Calu3 (cell line): ENCODE measurements at places on chromosomes 3 and 15. TPM values are rescaled to one million over a fixed set of nuclear protein-coding genes. Genes with fewer than 3 reads are reported as not detected.

GOLGA8H gene
- 0.27 TPM in 1 of 2 replicates, not detected in the other for total RNA-seq

IL5RA gene
- total RNA-seq: not detected in 2 replicates

USP50 gene
- total RNA-seq: not detected in 2 replicates

KLHL6 gene
- not detected in 2 replicates for total RNA-seq

RHOV gene
- total RNA-seq: 4.2 and 4.9 TPM in 2 replicates

GRCh38 chr3:71149959-71150954, 433.3 kb downstream of the FOXP1 start:
- H3K4me3 ChIP-seq: no peak overlapping the region
- no peaks in the 10 kb centered on the region for H3K36me3 ChIP-seq
- DNase-seq: no peak
- peaks cover 44% of the 10 kb centered on the region for H3K4me1 ChIP-seq

DNA sequence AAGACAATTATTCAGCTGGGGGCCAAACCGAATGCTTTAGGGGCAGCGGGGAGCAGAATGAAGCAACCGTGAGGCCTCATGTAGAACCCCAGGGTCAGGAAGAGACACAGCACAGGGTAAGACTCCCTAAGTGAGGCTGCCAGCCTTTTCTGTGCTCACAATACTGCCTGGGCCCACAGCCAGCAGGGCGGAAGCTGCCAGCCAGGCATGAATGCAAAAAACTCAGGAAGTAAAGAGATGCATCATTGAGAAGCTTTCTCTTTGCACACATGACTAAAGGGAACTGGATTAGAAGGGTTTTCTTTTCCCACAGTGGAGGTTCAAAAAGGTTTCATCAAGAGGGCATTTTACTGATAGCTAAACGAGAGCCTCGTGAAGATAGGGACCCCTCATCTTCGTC, 33.3 kb downstream of the CA12 start:
- peak; percentile 40 for DNase-seq
- H3K27me3 ChIP-seq: no peaks in the 10 kb centered on the region
- H3K4me1 ChIP-seq: peaks cover 59% of the 10 kb centered on the region
- H3K36me3 ChIP-seq: no peaks in the 10 kb centered on the region
- H3K4me3 ChIP-seq: peak overlapping the region; percentile 22

DNA sequence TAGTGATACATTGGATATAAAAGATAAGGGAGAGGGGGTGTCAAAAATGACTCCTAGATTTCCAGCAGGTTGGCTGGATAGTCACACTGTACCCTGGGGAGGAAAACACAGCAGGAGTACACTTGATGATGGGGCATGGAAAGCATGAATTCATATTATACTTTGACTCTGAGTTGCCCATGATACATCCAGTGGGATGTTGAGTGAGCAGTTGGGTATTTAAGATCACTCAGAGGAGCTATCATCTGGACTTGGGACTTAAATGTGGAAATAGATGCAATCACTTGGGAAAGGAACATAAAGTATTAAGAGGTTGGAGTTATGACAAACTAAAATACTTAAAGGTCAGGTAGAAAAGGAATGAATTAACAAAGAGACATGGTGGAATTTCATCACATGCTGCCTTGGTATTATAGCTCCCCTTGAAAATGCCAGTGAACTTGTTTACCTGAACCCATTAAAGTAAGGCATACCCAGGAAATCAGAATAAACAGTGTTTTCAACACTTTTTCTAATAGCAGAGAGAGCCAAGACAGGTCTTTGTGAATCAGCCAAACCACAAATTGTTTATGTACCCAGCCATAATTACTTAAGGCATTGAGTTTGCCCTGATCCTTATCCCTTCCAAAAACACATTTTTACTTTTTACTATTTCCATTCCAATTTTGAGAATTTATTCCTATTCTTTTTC, 49.9 kb upstream of the ABI3BP start:
- H3K4me3 ChIP-seq: no peak overlapping the region
- no peak for DNase-seq
- no peaks in the 10 kb centered on the region for H3K36me3 ChIP-seq
- H3K4me1 ChIP-seq: peaks cover 31% of the 10 kb centered on the region

- H3K4me3 ChIP-seq: no peak overlapping the region
- peaks cover 27% of the 10 kb centered on the region for H3K4me1 ChIP-seq
- H3K36me3 ChIP-seq: no peaks in the 10 kb centered on the region
- H3K27me3 ChIP-seq: no peaks in the 10 kb centered on the region
- DNase-seq: no peak
- no peak overlapping the region for H3K27ac ChIP-seq
Observed at GRCh38 chr3:29515451-29515850, 234.6 kb downstream of the RBMS3 start.

- no peak overlapping the region for H3K4me3 ChIP-seq
- H3K4me1 ChIP-seq: no peaks in the 10 kb centered on the region
- no peaks in the 10 kb centered on the region for H3K27me3 ChIP-seq
- no peak for DNase-seq
Observed at GRCh38 chr15:56307180-56307579, 58.0 kb upstream of the TEX9 start.
